Fibroblast of skin of back (primary cell): ENCODE measurements at places on chromosomes 3 and 15.

- DNase-seq: no peak
These were observed 5.9 kb downstream of the SEMA7A start for GRCh38 chr15:74427607-74428441.

- DNase-seq: no peak
These were observed 10.1 kb upstream of the GPR171 start for GRCh38 chr3:151213151-151213550.

- peak; percentile 87 for DNase-seq
These were observed 24.3 kb upstream of the CP start for GRCh38 chr3:149245738-149246451.

DNA sequence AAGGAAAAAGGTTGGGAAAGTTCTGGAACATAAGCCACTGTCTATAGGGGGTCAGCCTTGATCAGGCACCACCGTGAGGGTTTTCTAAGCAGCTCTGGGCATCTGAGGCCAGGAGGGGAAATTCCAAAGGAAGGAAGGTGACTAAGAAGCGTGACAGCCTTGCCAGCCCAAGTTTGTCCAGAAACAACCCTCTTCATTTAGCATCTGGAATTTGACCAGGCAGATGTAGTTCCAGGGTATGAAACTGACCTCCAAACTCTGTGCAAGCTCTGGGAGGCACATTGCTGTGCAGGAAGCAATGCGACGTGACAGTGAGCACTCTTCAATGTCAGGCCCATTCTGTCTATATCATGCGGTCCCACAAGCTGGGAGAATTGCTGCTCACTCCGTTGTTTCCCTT, 85.4 kb upstream of the TPM1 start:
- DNase-seq: peak; percentile 40

DNA sequence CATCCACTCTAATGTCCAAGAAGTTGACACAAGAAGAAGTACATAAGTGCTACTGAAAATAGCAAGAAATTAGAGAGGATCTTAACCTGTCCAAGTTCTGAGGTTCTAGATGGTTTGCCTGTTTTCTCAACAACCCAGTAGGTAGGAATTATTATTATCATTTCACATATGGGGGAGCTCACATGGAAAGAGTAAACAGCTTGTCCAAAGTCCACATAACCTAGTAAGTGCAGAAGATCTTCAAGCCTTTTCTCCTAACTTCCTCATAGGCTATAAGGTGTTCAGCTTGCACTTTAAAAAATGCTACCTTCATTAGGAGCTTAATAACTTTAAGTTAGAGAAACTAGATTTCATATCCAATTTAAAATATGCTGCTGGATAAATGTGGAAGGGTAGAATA, 3.0 kb downstream of the SLC2A2 start:
- no peak for DNase-seq

DNA sequence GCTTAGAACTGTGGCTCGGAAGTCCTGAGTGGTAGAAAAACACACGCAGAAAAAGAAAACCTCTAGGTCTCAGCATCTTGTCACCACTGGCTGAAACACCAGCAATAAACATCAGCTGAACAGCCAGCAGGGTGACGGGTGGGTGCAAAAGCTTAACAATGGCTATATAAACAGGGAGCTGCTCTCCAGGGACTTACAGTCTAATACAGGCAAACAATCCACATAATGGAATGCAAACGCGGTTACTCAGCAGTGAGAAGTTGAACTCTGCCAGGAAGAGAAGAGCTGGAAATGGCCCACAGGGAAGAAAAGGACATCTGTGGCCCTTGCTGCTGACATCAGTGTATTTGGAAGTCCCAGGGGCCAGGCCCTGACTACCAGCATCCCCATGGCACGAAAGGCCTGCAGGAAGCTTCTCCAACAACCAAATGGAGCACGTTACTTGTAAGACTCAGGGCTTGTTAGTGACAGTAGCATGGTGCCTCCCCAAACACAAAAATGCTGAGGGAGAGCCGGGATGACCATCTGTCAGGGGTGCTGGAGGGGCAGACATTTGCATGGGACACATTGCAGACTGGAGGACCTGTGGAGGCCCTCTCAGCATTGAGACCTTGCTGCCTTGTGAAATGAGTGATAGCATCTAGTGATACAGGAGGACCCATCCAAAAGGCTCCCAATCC, 3.0 kb downstream of the HEG1 start:
- DNase-seq: peak; percentile 98

GRCh38 chr3:12840591-12841148, 695 bp downstream of the RPL32 start:
- DNase-seq: peak; percentile 31

- peak; percentile 46 for DNase-seq
These were observed 610.0 kb downstream of the FOXP1 start for GRCh38 chr3:70973558-70973957.

DNA sequence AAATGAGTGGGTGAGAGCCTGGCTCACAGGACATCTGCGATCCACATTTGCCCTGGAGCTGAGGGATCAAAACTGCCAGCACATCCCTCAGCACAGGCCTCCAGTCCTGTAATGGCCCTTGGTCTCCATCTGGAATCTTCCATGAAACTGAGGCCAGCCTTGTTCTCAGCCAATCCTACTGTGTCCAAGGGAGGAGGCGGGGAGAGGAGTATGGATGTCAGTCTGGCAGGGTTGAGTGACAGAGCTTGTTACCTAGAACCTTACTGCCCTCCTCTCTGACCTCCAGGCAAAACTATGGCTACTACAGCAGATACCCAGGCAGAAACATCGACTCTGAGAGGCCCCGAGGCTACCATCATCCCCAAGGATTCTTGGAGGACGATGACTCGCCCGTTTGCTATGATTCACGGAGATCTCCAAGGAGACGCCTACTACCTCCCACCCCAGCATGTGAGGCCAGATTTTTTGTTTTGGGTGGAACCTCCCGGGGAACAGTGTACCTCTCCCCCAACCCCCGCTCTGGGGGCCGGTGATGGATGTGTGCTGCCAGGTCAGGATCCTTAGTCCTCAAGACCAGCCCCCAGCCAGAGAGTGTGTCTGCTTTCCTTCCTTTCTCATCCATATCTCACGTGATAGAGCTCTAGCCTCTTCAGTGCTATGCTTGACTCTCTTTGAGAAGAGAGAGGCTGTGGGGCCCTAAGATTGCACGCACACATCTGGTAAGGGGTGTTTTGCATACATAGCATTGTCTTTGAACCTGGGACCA, 41.3 kb downstream of the CHDH start:
- peak; percentile 95 for DNase-seq

DNA sequence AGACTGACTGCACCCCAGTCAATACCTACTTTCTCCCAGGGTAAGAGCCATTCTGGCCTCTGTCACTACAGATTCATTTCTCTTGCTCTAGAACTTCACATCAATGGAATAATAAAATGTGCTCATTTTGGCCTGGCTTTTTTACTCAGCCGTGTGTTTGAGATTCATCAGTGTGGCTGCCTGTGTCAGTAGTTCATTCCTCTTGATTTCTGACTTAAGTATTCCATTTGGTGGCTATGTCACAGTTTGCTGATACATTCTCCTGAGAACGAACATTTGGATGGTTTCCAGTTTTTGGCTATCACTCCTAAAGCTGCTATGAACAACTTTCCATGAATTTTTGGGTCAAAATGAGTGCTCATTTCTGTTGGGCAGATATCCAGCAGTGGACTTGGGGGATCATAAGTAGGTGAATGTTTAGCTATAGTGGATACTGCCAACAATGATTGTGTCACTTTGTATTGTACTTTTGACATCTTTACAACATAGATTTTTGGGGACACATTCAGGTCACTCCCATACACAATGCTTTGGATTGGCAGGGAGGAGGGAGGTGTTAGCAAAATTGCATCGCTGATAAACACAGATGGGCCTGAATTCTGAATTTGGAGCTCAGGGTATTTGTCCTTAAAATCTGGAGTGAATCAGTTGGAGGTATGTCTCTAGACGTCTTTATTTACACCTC, 19.8 kb upstream of the FAM107A start:
- no peak for DNase-seq

- DNase-seq: no peak
These were observed 17.6 kb upstream of the KCNMB3 start for GRCh38 chr3:179268400-179269051.

- no peak for DNase-seq
These were observed 229.8 kb downstream of the SNRPN start for GRCh38 chr15:25184356-25185155.

- no peak for DNase-seq
These were observed 15.8 kb downstream of the PLXNA1 start for GRCh38 chr3:126998728-126999127.

DNA sequence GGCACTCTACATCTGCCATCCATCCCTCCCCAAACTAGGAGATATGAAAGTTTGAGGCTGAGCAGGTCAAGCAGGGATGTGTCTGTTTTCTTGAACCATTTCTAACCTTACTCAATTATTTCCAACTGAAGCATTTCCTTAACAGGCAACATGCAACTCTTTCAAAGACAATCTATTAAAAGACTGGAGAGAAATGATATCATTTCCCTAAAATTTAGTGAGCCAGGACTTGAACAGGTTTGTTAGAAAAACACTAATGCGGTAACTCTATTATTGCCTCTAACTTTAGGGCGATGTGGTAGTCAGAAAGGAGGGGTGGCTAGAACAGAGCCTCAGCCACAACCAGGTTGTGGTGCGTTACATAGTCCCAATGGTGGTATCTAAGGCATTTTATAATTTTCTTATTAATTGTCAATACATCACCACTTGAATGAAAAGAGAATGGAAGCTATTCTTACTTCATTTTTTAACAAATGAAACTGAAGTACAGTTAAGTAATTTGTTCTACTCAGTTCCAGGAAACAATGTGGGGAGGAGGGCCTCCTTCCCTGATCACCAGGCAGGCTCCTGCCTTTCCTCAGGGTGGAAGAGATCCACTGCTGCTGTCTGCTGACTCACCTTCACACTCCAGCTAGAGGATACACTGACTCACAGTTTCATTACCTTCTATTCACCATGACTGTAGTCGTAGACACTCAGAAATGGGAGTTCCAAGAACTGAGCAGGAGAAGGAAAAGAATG, 22.8 kb downstream of the MYO1E start:
- peak; percentile 93 for DNase-seq

GRCh38 chr15:39506146-39506545, 74.7 kb upstream of the THBS1 start:
- peak; percentile 72 for DNase-seq

DNA sequence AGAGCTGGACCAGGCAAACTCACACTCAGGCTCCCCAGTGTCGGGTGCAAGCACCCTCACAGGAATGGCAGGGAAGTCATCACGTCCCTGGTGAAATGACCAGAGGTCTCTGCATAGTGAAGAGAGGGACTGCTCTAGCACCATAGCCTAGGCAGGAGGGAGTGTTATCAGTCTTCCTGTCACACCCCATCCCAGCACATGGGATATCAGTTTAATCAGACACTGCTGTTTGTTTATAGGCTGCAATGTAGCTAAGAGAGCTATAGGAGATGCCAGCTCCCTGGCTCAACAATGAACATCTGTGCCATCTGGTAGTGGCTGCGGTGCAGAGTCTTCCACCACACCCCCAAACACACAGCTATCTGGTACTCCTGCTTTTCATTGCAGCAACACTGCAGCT, 776.6 kb downstream of the ZNF385D start:
- DNase-seq: no peak

DNA sequence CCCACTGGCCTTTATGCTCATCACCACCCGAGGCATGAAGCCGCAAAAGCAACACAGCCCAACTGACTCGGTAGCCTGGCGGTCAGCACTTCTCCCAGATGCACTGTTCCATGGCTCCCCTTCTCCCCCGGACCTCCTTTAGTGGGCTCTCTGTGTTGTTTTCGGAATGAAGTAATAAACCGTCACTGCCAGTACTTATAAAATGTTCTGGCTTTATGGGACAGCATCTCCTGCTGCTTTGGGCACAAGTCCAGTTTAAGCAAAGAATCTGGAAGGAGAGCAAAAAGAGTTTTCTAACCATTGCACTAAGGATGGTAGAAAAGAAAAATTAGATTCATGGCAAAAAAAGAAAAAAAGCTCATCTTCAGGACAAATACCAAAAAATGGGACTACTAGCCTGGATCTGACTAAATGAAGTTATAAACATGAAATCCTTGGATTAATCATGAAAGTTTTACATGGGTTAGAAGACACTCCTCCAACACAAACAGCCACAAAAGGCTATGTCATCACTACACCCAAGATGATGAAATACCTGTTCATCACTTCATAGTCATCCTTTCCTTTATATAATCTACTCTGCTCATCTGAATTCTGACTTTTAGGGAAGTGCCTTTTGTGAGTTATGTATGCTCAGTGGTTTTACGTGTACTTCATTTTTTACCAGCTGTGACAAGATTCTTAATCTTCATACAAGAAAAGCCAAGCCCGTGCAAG, 89.5 kb upstream of the UBE2E2 start:
- peak; percentile 43 for DNase-seq

- DNase-seq: no peak
These were observed 45.0 kb downstream of the EHHADH start for GRCh38 chr3:185208823-185209222.

- DNase-seq: no peak
These were observed 498.7 kb upstream of the CDIN1 start for GRCh38 chr15:36080759-36081158.

- peak; percentile 91 for DNase-seq
These were observed 60.8 kb upstream of the GALNT15 start for GRCh38 chr3:16113704-16114103.

- DNase-seq: no peak
These were observed 54.3 kb downstream of the GSK3B start for GRCh38 chr3:120039642-120040610.

DNA sequence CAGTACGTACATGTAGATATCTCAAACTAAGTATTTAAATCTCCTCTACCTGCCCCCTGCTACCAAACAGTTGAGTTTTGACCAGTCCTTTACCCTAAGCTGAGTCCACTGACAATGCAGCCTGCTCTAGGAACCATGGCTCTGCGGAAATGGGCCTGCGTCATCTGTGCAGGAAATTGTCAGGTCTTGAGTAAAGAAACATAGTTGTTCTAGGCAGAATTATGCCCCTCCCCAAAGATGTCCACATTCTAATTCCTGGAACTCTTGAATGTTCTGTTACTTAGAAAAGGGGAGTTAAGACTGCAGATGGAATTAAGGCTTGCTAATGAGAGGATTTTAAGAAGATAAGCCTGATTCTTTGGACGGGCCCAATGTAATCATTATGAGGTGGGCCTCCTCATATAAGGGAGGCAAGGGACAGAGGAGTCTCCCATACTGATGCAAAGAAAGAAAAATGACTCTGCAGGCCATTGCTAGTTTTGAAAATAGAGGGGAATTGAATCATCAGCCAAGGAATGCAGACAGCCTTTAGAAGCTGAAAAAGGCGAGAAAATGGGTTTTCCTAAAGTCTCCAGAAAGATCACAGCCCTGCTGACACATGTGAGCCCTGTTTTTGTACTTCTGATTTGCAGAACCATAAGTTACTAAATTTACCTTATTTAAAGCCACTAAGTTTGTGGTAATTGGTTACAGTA, 5.5 kb upstream of the VGLL3 start:
- peak; percentile 74 for DNase-seq

GRCh38 chr3:125240496-125240895, 27.9 kb upstream of the SLC12A8 start:
- peak; percentile 46 for DNase-seq

GRCh38 chr3:25843332-25843731, 53.4 kb downstream of the OXSM start:
- no peak for DNase-seq

- peak; percentile 64 for DNase-seq
These were observed 79.8 kb upstream of the NR2E3 start for GRCh38 chr15:71730277-71731144.
